ENCODE measurements at places on chromosomes 2 and 18. TPM values are rescaled to one million over a fixed set of nuclear protein-coding genes. Genes with fewer than 3 reads are reported as not detected.

GRCh38 chr2:126756125-126756524 is 100.2 kb downstream of the GYPC start:
- no peak overlapping the region for H3K4me3 ChIP-seq
- no peak overlapping the region for H3K27ac ChIP-seq
- no peaks in the 10 kb centered on the region for H3K27me3 ChIP-seq
- H3K36me3 ChIP-seq = no peaks in the 10 kb centered on the region
- H3K4me1 ChIP-seq = no peaks in the 10 kb centered on the region
- no peak for DNase-seq

GRCh38 chr2:119671752-119672151 is 7.2 kb upstream of the TMEM177 start:
- H3K4me1 ChIP-seq = peaks cover 6% of the 10 kb centered on the region
- H3K27ac ChIP-seq = no peak overlapping the region
- H3K4me3 ChIP-seq = no peak overlapping the region
- DNase-seq = peak; percentile 37

DNA sequence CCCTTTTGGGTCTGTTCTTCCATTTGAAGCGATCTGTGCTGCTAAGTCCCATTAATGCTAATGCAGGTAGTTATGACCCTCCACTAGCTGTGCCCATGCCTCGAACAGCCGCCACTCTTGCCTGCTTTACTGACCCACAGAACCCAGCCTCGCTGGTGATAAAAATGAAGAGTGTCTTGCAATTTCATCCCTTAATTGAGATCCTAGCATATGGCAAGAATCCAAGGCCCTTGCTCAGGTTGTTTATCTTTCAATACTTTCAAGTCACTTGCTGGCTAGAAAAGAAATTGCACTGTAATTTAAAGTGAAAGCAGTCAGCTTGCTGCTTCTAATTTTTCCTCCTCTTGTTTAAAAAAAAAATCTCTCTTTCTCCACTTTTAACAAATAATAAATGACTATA is 73.6 kb downstream of the ZNF521 start:
- no peaks in the 10 kb centered on the region for H3K27me3 ChIP-seq
- H3K36me3 ChIP-seq = no peaks in the 10 kb centered on the region
- no peak overlapping the region for H3K27ac ChIP-seq
- no peak overlapping the region for H3K4me3 ChIP-seq
- DNase-seq = no peak
- peaks cover 17% of the 10 kb centered on the region for H3K4me1 ChIP-seq

GRCh38 chr2:30110773-30111172 is 36.0 kb upstream of the YPEL5 start:
- no peaks in the 10 kb centered on the region for H3K36me3 ChIP-seq
- no peak overlapping the region for H3K27ac ChIP-seq
- no peaks in the 10 kb centered on the region for H3K27me3 ChIP-seq
- H3K4me3 ChIP-seq = no peak overlapping the region
- H3K4me1 ChIP-seq = no peaks in the 10 kb centered on the region
- DNase-seq = no peak

Gene VWA3B
- 17.8 TPM for total RNA-seq

Gene MEIS1
- total RNA-seq = 158 TPM

DNA sequence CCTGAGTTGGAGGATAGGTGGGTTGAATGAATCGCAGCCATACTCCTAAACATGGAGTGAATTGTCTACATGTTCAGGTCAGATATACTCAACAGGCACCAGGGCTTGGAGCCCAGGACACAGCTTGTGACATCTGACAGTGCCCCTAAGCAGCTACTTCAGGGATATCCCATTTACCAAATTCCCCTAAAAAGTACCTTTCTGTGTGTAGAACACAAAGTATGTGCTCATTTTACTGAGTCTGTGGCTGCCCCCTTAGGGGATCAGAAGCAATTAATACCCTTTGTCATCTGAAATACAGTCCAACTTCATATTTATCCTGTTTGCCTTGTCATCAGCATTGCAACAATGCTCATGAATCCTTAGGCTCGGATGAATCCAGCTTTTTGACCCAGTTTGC is 20.8 kb downstream of the TNFRSF11A start:
- no peaks in the 10 kb centered on the region for H3K4me1 ChIP-seq
- DNase-seq = no peak
- no peaks in the 10 kb centered on the region for H3K27me3 ChIP-seq
- no peak overlapping the region for H3K4me3 ChIP-seq

- no peaks in the 10 kb centered on the region for H3K27me3 ChIP-seq
- H3K4me3 ChIP-seq = no peak overlapping the region
- no peaks in the 10 kb centered on the region for H3K36me3 ChIP-seq
- DNase-seq = no peak
- peaks cover 14% of the 10 kb centered on the region for H3K4me1 ChIP-seq
Observed at GRCh38 chr2:169711751-169712509, 17.7 kb downstream of the PHOSPHO2 start.

- H3K4me3 ChIP-seq = no peak overlapping the region
- no peak overlapping the region for H3K27ac ChIP-seq
- peaks cover 17% of the 10 kb centered on the region for H3K36me3 ChIP-seq
Observed at GRCh38 chr2:197081294-197081693, 154.8 kb upstream of the PGAP1 start.

DNA sequence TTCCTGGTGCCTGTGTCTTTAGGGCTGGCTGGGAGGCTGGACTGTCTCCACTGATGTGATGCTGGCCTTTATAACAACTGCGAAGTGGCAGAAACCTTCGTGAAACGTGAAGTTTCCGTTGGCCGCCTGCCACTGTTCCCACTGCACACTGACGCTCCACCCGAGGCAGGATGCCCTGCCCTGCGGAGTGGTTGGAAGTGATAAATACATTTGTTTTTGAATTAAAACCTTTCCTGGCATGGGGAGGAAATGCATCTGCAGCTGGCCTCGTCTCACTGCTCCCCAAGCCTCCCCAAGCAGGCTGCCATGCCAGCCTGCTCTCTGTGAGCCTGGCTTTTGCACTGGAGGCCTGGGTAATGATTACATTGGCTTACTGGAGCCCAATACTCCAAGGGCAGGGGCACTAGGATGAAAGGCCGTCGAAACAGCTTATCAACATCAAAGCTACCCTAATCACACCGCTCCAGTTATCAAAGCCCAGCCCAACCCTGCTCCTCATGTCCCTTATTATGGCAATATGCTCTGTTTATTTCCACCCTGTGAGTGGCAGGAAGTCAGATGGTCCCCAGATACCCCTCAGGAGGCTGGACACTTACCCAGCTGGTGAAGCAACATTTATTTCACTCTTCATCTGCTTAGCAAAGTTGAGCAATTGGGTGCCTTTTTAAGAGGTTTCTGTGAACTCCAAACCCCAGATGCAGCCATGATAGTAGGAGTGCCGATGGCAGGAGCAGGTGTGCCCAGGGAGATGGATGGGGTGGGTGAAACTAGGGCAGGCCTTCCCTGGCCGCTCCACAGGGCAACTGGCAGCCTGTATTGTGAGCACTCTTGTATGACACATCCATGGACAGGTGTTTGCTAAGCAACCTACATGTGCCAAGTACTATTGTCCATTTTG is 97.4 kb upstream of the ITGA6 start:
- no peak overlapping the region for H3K4me3 ChIP-seq
- no peaks in the 10 kb centered on the region for H3K27me3 ChIP-seq

Gene SERPINB4
- total RNA-seq = 0.34 TPM

Gene AMER3
- total RNA-seq = 0.09 TPM

- H3K4me1 ChIP-seq = peaks cover 8% of the 10 kb centered on the region
- no peak overlapping the region for H3K4me3 ChIP-seq
- DNase-seq = no peak
- H3K27ac ChIP-seq = no peak overlapping the region
Observed at GRCh38 chr18:74454279-74454751, 2.8 kb downstream of the DIPK1C start.

Gene TPO
- total RNA-seq = not detected

Gene RGPD4
- total RNA-seq = not detected

Gene NDC80
- 0.55 TPM for total RNA-seq

DNA sequence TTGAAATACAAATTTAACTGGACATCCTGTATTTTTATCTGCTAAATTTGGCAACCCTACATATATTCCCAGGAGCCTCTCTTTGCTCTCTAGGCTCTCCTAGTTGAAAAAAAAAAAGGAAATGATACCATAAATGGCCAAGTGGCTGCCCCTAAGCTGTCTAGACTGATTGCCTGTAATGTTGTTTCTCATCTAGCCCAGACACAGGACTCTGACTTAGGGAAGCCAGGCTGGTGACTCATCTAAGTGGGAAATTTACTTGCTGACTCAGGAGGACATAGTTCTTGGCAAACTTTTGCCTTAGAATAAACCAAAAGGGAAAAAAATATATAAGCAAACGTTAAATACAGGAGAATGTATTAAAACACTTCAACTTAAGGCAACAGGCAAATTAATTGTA is 14.6 kb upstream of the ITGAV start:
- H3K4me1 ChIP-seq = no peaks in the 10 kb centered on the region
- no peaks in the 10 kb centered on the region for H3K27me3 ChIP-seq
- DNase-seq = peak; percentile 91
- no peak overlapping the region for H3K4me3 ChIP-seq
- H3K27ac ChIP-seq = no peak overlapping the region

Gene TUBA4B
- total RNA-seq = 20.3 TPM

- H3K4me3 ChIP-seq = no peak overlapping the region
- DNase-seq = peak; percentile 68
- H3K27me3 ChIP-seq = no peaks in the 10 kb centered on the region
- H3K27ac ChIP-seq = no peak overlapping the region
Observed at GRCh38 chr2:196160101-196160500, 11.3 kb downstream of the STK17B start.

Data from lung (tissue), 17 donors.